Stimulated activated CD8-positive, alpha-beta memory T cell treated with anti-CD3 and anti-CD28 coated beads, Interleukin-2, amount 100 ng/mL, for 1 hour (primary cell): ENCODE measurements at places on chromosomes 2 and 18.

GRCh38 chr2:94995553-94996304, 29.8 kb upstream of the MAL start:
- DNase-seq = no peak

- DNase-seq = no peak
Observed at GRCh38 chr2:95077530-95077825, 44.1 kb downstream of the MRPS5 start.

- DNase-seq = no peak
Observed at GRCh38 chr2:134107402-134107801, 146.5 kb upstream of the MGAT5 start.

GRCh38 chr2:200798514-200798913, 13.2 kb upstream of the BZW1 start:
- no peak for DNase-seq

- no peak for DNase-seq
Observed at GRCh38 chr2:111046670-111047069, 74.0 kb upstream of the BCL2L11 start.

- no peak for DNase-seq
Observed at GRCh38 chr2:184206045-184206444, 392.3 kb upstream of the ZNF804A start.

DNA sequence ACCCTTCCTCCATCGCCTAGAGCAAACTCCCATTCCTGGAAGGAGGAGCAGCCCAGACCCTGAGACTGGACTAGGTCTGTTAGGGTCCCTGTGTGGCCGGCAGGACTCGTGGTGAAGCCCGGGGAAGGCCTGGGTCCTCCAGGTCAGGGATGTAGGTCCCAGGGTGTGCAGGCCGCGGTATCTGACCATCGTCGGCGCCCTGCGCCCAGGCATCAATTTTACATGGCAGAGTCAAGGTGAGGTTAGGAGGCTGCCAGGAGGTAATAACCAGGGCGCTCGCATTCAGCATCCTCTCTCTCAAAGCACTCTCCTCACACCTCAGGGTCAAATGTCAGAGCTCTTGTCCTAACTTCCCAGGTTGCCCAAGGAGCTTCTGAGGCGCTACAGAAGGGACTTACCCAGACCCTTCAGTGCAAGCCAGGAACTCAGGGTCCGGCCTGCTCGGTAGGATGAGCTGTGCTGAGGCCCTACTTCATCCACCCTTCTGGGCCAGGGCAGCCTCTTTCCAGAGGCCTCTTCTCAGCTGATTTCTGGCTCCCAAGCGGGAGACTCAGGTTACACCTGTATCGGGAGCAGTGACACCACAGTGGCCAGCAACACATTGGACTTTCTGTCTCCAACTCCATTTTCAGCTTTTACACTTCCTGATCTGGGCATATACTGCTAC, 628 bp downstream of the SH2D6 start:
- DNase-seq = no peak

GRCh38 chr2:44843086-44843485, 98.4 kb upstream of the SIX3 start:
- DNase-seq = no peak
